ENCODE measurements at places on chromosomes 5 and 9.

- DNase-seq: no peak
Measured at GRCh38 chr9:113468716-113469448, 5.4 kb downstream of the RGS3 start.

DNA sequence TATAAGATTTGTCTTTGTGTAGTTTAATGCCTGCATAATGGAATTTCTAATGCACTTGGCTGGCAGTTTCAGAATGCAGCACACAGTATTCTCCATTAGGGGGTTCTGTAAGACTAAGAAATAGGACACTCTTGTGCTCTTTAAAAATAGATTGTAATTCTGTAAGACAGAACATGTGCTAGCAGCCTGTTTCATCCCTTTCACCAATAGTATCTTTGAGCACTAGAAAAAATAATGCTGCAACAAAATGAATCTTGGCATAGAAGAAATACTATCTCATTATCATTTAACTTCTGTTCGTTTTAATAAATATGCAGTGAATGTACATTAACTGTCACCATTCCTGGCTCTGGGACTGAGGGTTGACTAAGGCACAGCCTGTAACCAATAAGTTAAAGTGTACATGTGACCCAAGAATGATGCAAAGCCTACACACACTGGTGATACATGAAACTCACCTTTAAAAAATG, 23.8 kb upstream of the ZNF622 start:
- peak; percentile 36 for DNase-seq

DNA sequence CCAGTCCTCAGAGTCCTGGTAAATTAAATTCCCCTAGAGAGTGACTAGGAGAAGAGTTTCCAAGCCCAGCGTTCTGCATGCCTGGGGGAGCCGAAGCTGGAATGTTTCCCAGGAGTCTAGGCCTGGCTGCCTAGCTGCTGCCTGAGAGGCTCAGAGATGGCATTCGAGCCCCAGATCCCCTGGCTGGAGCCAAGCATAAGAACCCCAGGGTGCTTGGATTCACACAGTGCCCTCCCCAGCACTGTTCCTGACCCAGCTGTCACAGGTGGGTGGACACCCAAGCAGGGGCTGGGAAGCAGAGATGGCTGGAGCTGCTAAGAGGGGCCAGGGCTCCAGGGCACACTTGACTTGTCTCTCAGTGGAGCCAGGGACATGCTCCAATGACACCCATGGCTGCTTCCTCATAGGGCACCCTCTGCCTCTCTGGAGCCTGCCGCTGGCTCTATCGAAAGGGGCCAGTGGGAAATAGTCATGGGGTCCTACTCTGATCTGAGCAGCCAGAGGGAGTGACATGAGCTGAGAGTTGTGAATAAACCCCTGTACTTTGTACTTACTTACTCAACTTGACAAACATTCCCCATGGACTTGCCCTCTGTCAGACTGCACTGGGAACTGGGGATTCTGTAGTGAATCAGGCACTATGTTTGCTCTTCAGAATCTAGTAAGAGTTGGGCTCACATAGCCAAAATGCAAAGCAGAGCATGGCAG, 62.6 kb upstream of the XPA start:
- no peak for DNase-seq

- no peak for DNase-seq
Measured at GRCh38 chr5:1316588-1317340, 21.9 kb upstream of the TERT start.

DNA sequence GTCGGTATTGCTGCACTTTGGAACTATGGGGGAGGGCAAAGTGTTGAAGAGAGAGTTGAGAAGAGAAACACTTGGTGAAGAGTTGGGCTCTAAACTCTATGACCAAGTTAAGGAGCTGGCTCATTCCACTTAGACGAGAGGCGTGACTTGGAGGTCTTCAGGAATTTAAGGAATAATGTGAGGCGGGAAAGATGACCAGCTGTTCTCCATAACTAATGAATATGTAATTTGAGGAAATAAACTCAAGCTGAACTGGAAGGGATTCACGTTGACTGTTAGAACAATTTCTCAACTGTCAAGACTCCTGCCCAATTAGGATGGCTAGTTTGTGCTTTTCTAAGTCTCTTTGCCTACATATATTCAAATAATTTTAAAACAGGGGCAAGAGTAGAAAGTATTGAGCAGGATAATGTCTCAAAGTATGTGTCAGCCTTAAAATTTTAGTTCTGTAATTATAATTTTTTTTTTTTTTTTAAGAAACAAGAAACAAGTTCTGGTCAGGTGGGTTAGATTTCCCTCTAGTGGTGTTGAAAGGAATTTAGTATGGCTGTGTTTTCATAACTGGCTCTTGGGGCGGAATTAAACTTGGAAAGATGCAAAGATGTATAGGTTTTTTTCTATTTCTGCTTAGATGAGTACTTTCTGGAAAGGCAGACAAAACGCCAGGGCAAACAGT, 33.4 kb downstream of the TMEM252 start:
- DNase-seq: peak; percentile 13

DNA sequence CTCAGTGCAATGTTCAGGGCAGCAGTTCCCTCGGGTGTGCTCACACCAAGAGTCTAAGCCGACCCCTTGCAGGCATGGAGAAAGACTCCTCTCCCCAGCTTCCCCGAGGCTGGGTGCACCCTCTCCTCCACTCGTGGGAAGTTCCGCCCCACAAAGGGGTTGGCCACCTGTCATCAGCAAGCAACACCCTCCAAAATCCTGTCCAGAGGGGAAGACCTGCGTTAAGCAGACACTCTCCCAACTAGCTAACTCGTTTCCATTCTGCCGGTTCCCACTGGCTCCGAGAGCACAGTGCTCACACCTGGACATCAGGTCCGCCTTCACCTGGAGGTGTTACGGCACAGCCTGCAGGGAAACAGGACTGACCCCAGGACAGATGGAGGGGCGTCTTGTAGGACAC, 117.9 kb upstream of the IRX4 start:
- DNase-seq: no peak

DNA sequence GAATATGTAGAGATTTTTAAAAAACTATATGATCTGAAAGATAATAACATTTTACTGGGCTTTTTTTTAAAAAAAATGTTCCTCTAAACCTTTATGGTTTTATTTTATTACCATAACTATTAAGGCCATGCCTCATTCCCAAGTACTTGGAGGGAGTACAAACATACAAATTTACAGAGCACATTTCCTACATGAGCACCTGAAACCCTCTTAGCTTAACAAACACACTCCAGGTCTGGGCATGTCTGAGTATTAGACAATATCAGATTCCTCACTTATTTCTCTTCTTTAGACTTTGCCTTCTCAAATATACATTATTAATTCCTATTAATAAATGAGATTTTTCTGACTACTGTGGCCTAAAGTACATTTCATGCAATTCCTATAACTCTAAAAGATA, 319.2 kb downstream of the SLCO4C1 start:
- no peak for DNase-seq

DNA sequence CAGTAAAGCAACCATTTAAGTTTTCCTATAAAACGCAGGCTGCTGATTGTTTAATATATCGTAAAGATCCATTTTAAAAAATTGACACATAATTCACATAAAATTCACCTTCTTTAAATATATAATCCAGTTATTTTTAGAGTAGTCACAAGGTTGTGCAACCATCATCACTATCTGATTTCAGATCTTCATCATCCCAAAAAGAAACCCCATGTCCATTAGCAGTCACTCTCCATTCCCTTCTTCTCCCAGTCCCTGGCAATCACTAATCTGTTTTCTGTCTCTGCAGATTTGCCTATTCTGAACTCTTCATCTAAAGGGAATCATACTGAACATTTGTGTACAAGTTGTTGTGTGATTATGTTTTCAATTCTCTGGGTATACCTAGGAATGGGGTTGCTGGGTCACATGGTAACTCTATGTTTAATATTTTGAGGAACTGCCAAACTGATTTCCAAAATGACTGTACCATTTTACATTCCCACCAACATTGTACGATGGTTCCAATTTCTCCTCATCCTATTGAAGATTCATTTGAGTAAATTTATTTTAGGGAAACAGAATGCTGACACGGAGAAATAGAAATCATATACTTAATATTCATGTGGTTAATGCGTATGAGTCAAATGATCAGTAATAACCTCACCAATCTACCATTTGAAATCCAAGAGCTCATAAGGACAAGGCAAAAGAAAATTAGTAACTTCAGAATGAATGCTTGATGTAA, 57.8 kb upstream of the PLPP1 start:
- DNase-seq: no peak

- no peak for DNase-seq
Measured at GRCh38 chr5:136033848-136034247, 5.1 kb downstream of the TGFBI start.

- no peak for DNase-seq
Measured at GRCh38 chr9:13550519-13550918, 271.0 kb upstream of the MPDZ start.

DNA sequence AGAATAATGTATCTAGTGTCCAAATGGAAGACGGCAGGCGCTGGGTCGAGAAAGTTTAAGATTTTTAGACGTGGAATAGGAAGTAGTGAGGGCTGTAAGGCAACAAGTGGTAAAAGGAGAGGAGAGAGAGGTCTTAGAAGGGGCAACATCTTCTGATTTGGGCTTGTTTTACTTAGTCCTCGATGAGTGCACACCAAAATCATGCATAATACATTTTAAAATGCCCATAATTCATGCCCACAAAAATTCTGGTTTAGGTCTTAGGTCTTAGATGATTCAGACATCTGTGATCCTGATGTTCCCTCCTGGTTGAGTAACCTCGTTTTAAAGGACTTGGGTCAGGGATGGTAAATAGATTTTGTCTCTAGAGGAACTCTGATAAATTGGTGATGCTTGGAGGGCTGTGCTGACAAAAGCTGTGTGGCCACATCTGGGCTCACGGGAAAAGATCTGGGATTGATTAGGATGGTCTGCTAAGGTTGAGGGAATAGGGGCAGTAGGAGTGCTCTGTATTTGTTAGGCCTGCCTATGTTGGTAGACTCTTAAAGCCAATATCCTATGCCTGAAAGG, 476.3 kb downstream of the CCDC171 start:
- DNase-seq: no peak

- no peak for DNase-seq
Measured at GRCh38 chr9:9749591-9749990, 863.2 kb downstream of the PTPRD start.

GRCh38 chr5:75711151-75711550, 6.1 kb downstream of the POC5 start:
- no peak for DNase-seq

- no peak for DNase-seq
Measured at GRCh38 chr5:149433524-149434131, 54.5 kb upstream of the IL17B start.

GRCh38 chr5:154892369-154892771, 33.9 kb downstream of the CNOT8 start:
- no peak for DNase-seq

DNA sequence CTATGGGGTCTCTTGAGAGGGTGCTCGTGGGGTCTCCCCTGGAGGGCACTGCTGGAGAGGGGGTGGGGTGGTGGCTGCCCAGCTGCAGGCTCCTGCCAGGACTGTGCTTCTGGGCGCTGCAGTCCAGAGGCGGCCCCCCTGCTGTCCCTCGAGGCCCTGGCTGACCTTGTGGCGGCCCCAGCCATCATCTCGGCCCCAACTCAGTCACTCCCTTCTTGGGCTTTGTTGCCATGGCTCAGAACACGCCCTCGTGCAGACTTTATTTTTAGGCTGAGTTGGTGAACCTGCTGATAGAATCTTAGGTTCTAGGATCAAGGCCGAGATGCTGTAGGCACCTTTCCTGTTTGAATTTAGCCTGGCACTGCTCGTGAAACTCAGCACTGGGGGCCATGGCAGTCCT, 22.8 kb downstream of the FBXW5 start:
- no peak for DNase-seq

DNA sequence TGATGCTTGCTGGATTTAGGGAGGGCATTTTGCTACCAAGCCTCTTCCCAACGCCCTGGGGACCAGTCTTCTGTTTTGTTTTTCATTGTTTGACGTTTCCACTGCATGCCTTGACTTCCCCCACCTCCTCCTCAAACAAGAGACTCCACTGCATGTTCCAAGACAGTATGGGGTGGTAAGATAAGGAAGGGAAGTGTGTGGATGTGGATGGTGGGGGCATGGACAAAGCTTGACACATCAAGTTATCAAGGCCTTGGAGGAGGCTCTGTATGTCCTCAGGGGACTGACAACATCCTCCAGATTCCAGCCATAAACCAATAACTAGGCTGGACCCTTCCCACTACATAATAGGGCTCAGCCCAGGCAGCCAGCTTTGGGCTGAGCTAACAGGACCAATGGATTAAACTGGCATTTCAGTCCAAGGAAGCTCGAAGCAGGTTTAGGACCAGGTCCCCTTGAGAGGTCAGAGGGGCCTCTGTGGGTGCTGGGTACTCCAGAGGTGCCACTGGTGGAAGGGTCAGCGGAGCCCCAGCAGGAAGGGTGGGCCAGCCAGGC, 23.0 kb downstream of the PCDHGC5 start:
- DNase-seq: no peak

DNA sequence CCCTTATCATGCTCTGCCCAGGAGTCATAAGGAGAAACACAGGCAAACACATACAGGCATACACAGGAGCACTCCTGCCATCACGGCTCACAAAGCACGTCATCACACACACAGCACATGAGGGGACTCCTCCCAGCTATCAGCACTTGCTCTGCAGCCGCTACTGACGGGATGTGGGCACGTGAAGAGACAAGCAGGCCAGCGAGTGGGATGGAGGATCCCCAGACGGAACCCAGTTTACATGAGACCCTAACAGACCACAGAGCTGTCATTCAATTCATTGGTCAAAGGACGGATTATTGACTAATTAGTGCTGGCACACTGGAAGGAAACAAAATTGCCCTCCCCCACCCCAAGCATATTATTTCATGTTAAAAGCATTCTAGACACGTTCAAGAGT, 53.6 kb downstream of the SEMA4D start:
- no peak for DNase-seq

DNA sequence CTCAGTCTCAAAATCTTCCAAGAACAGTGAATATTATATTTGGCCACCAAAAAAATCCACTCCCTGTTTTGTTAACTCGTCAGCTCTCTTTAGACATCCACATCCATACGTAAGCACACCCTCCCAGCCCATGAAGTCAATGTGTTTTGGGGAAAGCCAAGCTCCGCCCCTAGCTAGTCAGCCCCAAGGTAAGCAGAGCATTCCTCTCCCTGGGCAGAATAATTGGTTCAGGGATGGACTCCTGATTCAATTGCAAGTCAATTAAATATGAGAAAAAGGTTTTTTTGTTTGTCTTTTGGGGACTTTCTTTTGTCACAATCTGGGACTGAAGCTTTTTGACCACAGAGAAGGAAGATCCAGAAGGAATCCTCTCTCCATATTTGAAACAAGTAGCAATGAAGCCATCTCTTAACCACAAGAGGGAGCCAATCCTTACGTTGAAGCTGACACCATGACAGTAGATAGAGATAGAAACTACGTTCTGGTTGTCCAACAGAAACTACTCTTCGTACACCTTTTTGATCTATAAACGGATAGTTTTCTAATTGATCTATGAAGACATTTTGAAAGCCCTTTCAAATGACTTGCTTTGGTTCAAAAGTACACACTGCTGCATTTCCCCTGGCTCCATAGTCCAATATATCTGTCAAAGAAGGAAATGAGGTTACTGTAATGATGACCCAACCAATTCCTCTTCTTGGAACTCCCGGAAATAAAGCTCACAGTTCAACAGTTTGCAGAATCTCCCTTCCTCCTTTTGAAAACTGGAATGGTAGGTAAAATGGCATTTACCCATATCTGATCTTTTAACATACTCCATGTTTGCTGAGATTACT, 166.4 kb downstream of the TLE1 start:
- DNase-seq: peak; percentile 61

All from fibroblast of the conjunctiva (primary cell).